Lung microvascular endothelial cell (primary cell): ENCODE measurements at places on chromosomes 2 and 18.

GRCh38 chr2:191699341-191699945 is 21.5 kb downstream of the NABP1 start:
- DNase-seq = no peak

DNA sequence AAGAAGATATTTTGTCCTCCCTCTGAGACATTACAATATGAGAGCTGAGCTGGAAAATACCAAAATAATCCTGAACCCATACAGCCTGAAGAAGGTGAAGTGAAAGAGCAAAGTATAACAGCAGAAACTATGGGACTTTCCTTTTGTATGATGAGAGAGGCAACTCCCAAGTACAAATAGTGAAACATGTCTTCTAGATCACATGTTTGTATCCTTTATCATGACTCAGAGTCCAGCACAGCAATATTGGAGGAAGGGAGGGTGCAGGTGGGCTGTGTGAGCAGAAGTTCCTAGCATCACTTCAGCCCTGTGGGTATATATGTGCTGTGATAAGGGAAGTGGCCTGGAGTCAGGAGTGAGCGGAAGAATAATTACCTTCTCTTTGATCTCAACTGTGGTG is 265.6 kb upstream of the NRXN1 start:
- DNase-seq = no peak

- DNase-seq = no peak
Observed at GRCh38 chr2:132662732-132663131, 7.3 kb downstream of the LYPD1 start.

DNA sequence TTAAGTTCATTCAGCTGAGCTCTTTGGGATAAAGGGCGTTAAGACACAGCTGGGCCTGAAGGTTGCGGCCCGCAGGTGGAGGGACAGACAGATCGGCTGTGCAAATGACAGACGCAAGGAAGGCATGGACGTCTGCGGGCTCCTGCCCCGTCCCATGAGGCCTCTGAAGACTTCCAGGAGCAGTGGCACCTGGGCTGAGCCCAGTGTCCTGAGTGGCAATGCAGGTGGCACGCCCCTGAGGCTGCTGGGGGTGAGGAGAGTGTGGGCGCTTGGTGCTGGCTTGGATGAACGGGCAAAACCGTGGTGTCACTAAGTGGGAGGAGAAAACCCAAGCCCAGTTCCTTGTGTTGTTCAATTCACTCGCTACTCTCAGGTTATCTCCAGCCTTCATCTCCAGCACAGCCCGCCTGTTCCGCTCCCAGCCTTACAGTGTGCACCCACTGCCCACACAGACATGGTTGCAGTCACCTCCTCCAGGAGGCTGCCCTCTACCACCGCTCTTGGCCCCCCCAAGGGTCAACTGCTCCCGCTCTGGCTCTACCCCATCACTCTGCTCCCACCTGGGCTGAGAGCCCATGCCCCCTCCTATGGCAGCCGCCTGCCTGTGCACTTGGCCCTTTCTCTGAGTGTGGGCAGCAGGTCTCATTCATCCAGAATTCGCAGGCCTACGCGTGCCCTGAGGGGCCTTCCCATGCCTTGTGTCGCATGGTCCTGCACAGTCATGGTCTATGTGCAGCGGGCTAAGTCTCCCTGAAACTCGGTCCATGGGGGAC is 50.3 kb downstream of the PTGR3 start:
- no peak for DNase-seq

GRCh38 chr18:615092-615521 is 18.3 kb downstream of the CLUL1 start:
- no peak for DNase-seq

- no peak for DNase-seq
Observed at GRCh38 chr2:191312163-191312562, 67.0 kb downstream of the MYO1B start.

- DNase-seq = peak; percentile 31
Observed at GRCh38 chr2:70141212-70141901, 49.5 kb downstream of the C2orf42 start.

GRCh38 chr2:112783187-112783714 is 1.0 kb downstream of the IL1A start:
- peak; percentile 70 for DNase-seq

DNA sequence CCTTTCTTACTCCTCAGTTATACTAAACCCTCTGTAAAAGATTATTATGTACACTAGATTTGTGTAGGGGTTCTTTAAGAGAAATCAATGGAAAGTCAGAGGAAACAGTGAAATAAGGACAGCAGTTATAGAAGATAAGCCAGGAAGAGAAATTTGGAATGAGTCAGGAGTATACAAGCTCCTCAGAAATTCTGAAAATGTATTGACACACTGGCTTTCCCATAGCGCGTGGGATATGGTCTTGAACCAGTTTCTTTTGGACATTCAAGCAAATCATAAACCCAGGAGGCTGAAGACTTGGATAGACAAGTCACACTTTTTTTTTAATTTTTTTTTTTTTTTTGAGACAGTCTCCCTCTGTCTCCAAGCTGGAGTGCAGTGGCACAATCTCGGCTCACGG is 316.1 kb upstream of the MMADHC start:
- DNase-seq = no peak

- no peak for DNase-seq
Observed at GRCh38 chr2:38494394-38494793, 108.3 kb downstream of the HNRNPLL start.

GRCh38 chr18:76757335-76757734 is 65.0 kb upstream of the ZNF236 start:
- DNase-seq = no peak

DNA sequence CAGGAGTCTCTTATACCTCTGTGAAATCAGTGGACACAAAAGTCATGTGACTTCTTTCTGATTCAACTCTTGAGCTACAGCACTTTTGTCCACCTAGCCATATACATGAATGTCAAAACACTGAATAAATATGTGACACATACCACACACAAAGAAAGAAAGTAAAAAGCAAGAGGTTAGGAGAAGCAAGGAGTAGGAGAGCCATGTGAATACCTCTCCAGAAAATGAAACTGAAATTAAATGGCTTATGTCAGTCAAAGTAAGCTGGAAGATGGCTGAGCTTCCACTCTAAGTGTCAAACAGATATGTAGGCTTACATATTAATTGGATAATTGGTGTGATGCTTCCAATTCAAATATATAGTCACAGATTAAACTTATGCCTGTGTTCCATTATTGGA is 1050.5 kb downstream of the BCL11A start:
- DNase-seq = no peak

GRCh38 chr2:168798076-168798887 is 4.2 kb upstream of the NOSTRIN start:
- peak; percentile 61 for DNase-seq

DNA sequence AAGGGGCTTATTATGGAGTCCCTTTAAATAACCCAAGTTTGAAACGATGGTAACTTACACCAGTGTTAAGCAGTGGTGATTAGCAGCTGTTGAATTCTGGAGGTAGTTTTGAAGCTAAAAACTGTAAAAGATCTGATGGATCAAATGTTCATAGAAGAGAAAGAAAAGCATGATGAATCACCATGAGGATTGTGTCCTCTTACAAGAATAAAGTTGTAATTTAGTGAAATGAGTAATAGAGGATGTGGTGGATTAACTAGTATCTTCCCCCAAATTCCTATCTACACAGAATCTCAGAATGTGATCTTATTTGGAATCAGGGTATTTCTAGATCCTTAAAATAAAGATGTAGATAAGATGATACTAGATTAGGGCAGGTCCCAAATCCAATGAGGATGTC is 1138.2 kb upstream of the TMEFF2 start:
- DNase-seq = no peak

DNA sequence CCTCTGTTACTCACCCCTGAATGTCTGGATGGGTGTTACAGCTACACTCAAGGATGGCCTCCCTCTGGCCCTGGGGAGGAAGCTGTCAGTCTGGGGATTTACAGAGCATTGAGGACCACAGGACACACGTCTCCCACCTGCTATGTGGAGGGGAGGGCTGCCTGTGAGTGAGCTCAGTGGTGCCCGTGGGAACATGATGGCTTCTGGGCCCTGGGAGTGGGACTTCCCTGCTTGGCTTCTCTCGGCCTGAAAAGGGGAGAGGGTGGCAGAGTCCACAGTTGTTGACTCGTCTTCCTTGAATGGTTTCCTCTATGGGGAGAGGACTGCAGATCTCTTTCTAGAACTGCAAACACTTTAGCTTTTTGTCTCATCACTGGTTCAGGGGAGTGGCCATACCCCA is 79.1 kb downstream of the SH3BP4 start:
- no peak for DNase-seq

DNA sequence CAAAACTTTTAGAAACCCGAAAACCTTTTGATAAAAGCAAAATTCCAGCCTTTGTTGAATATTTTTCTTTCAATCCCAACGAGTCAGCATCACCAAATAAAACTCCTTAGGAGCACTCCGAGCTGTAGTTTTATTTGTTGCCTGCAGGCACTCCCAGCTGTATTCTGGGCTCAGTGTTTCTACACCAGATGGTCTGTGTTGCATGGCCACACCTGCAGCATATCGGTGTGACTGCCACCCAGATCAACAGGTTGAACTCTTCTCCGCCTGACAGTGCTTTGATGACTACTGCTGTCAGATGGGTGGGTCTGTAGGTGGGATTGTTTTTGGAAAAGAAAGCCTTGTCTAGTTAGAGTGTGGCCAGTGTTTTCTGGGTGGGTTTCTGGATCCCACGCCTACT is 32.7 kb downstream of the APCDD1 start:
- DNase-seq = no peak

DNA sequence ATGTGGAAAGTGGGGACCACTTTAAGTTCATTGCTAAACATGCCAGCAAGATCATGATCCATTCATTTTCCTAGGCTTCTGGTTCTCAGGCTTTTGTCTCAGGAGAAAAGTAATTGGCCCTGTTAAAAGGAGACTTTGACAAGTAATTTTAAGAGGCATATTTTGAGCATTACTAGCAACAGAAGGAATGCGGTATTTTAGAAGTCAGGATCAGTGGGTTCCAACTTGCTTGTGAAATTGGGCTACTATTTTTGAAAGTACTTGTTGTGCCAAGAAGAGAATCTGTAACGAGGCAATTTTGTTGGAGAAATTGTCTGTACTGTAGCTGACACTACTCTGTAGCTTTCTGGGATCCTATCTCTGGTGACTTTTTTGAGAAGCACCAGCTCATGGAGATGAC is 59.4 kb downstream of the CERS6 start:
- DNase-seq = no peak

GRCh38 chr2:17470855-17471641 is 47.2 kb downstream of the RAD51AP2 start:
- DNase-seq = peak; percentile 31

GRCh38 chr2:231315896-231316295 is 79.6 kb upstream of the B3GNT7 start:
- DNase-seq = no peak

GRCh38 chr18:3451989-3452749 is 2.2 kb downstream of the TGIF1 start:
- DNase-seq = peak; percentile 78

DNA sequence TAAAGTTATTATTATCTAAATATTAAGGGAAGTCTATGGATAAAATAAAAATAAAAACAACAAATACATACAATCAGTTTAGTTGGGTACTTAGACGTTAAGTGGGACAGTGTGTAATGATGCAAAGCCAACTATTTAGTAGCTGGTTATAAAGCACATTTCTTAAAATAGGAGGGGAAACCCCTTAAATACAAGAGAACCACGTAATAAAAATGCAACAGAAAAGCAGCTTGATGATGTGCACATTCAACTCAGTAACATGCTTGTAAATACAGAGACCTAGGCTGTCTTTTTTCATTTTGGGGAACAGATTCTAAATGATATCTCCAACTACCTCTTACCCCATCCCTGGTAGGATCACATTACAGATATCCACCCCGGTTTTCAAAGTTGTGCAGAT is 134.3 kb upstream of the AQP4 start:
- no peak for DNase-seq

DNA sequence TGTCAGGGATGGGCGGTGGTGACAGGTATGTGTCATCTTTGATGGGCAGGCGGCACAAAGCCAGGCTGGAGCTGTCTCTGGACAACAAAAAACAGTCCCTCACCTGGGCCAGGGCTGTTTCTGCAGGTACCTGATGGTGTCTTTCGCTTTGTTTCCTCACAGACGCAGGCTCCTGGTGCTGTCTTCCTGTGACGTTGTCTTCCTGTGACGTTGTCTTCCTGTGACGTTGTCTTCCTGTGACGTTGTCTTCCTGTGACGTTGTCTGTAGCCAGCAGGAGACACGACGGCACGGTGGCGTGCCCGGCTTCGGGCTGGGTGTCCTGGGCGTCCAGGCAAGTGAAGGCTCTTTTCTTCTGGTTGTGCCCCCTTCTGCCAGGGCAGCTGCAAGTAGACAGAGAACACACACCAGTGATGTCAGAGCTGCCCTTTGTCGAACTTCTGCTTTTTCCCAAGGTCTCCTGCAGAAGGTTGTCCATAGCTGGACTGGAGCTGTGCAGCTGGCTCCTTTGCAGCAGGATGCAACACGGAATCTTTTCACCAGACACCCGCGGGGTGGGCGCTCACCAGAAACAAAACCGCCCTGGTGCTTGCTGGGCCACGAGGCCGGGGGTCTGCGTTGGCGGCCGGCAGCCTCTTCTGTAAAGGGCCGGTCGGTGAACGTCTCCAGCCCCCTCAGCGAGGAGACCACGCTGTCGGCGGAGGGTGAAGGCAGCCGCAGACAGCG is 21.1 kb downstream of the GPR35 start:
- DNase-seq = peak; percentile 23

GRCh38 chr18:75915941-75916623 is 488.6 kb upstream of the SMIM21 start:
- DNase-seq = no peak

DNA sequence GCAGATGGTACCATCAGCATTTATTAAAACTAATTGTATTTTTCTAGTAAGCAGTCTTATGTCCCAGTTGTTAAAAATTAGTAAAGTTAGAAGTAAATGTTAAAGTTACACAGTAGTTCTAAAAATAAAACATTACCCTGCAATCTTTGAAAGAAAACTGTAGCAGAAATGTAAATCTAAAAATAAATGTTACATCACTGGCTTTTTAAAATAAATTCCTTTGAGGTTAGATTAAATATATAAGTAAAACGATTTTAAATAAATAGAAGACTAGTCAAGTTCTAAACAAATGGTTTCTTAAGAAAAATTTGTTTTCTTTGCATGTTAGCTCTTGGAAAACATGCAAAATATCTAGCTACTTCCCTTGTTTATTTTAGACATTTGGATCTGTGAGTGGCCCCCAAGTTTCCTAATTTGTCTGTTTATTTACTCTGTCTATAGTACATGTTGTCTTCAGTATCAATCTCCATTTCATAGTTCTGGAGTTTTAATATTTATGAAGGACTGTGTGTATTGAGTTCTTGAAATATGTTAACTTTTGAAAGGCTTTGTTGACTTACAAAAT is 58.2 kb downstream of the GLS start:
- DNase-seq = no peak

DNA sequence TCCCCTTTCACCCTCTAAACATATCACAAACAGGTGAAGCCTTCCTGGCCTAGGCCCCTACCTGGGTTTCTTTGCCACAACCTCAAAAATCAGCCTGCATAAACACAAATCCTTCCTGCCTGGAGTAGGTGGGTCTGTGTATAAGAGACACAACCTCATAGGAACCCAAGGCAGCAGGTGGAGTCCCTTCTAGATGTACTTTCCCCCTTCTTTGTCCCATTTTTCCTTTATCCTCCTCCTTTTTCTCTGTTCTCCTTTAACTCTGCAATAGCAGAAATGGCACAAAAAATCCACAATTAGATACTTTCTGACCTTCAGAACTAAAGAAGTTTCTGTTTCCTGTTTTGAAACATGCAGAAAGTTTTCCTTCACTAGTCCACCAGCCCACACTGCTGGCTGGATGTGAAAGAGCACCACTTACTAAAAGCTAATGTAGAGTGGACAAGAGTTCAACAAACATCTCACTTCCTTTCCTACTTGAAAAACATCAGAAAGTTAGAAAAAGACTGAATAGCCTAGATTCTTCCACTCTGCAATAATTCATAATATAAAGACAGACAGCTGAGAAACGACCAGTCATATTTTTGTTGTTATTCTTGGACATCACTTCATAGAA is 11.2 kb downstream of the SLC40A1 start:
- peak; percentile 56 for DNase-seq
